H9 (cell line): ENCODE measurements at places on chromosomes 16 and 17. TPM values are rescaled to one million over a fixed set of nuclear protein-coding genes. Genes with fewer than 3 reads are reported as not detected.

DNA sequence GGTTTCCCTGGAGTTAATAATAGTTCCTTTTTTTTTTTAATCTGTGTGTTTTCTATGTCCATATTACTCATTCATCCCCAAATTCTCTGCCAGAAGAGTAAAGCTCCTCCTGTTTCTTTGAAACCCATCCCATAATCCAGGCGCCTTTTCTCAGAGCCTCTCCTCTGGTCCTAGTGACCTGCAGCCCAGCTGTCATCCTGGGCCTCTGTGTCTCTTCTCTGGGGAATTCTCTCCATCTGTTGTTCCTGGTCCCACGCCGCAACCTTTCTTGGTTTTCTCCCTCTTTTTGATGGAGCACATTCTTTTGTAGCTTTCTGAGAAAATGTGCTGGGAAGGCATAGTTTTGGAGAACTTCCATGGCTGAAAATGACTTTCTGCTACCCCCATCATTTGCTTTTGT is 10.2 kb downstream of the KATNB1 start:
- no peak overlapping the region; the same call in 2 of the 3 replicates for H3K4me3 ChIP-seq
- H3K4me1 ChIP-seq = no peaks in the 10 kb centered on the region
- 0 out of 2 replicates have a peak, but pooled peaks cover 5% of the 10 kb centered on the region for H3K36me3 ChIP-seq
- no peak for DNase-seq

GRCh38 chr17:63631626-63632025 is 9.4 kb downstream of the MAP3K3 start:
- peak overlapping the region; percentile 54; the same call in 1 of the 3 replicates for H3K4me3 ChIP-seq
- H3K36me3 ChIP-seq = peaks cover 2% of the 10 kb centered on the region; the same call in 2 of the 3 replicates
- H3K27me3 ChIP-seq = no peaks in the 10 kb centered on the region
- peaks cover 10% of the 10 kb centered on the region; the same call in 1 of the 2 replicates for H3K4me1 ChIP-seq

- peaks cover 22% of the 10 kb centered on the region for H3K36me3 ChIP-seq
- H3K4me3 ChIP-seq = no peak overlapping the region
- H3K27me3 ChIP-seq = no peaks in the 10 kb centered on the region
- no peak overlapping the region for H3K27ac ChIP-seq
- no peak for DNase-seq
These were observed 253.8 kb upstream of the PMFBP1 start for GRCh38 chr16:72425571-72426341.

DNA sequence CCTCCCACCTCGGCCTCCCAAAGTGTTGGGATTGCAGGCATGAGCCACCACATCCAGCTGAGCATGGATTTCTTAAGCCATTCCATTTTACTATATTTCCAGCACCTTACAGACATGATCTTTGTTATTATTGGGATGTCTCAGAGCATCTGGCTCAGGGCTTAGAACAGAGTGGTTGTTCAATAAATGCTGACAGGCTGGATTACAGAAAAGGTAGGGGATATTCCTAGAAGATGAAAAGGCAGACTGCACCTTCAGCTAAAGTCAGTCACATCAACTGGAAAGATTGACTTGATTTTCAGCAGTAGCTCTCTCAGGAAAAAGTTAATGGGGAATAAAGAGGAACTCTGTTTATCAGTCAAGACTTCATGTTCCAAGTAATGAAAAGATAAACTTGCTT is 360.3 kb upstream of the ERCC4 start:
- peaks cover 8% of the 10 kb centered on the region; the same call in 1 of the 2 replicates for H3K4me1 ChIP-seq
- H3K36me3 ChIP-seq = no peaks in the 10 kb centered on the region
- no peak for DNase-seq
- H3K27me3 ChIP-seq = no peaks in the 10 kb centered on the region
- H3K4me3 ChIP-seq = no peak overlapping the region

DNA sequence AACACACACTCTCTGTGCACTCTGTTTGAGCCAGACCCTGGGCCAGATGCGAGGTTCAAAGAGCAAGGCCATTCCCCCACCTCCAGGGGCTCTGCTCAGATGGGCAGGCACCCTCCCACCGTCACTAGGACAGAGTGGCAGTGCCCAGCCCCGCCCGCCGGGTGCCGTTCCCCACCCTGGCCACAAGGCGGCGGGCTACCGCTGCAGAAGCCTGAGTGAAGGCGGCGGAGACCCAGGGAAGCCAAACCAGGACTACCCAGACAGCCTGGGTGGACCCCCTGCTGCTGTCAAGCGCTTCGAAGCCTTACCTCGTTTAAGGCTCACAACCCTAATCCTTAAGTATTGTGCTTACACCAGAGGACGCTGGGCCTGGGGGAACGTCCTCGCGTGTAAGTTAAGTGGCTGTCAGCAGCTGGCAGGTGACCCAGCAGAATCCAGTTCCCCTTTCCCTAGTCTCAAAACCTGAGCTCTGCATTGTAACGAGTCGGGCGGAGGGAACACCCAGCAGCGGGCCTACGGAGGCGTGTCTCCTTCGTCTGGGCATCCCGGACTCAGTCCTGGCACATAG is 4.5 kb downstream of the ARHGAP27 start:
- H3K36me3 ChIP-seq = no peaks in the 10 kb centered on the region; the same call in 2 of the 3 replicates
- H3K27me3 ChIP-seq = peaks cover 17% of the 10 kb centered on the region; the same call in 1 of the 2 replicates
- peak; percentile 95 for DNase-seq
- H3K4me1 ChIP-seq = no peaks in the 10 kb centered on the region
- H3K4me3 ChIP-seq = no peak overlapping the region

DNA sequence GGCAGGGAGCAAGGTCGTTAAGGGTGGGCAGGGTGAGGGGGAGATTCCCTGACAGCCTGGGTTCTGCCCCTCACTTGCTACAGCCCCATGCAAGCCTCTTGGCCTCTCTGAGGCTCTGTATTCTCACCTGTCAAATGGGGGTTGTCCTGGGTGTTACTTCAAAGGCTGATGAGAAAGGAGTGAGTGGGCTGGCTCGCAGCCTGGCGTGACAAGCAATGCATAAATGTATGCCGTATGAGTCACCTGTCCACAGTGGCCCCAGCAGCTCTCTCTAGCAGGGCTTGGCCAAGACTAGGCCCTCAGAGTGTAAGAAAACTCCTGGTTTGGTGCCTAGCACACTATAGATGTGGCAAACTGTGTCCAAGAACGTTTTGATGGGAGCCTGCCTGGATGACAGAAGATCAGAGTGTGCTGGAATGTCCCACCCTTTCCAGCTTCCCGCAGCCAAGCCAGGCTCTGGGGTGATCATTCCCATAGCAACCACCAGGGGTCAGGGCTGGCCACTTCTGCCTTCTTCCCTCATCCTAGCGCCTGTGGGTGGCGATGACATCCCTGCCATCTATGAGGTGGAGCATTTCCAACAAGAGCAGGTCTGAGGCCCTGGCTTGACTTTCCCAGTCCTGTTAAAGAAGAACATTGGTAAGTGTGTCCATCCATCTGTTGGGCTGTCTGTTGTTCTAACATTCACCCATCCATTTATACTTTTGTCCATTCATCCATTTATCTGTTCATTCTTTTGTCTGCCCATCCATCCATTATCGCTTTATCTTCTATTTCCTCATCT is 37.2 kb upstream of the ADGRG1 start:
- no peak overlapping the region for H3K4me3 ChIP-seq
- peak; percentile 83 for DNase-seq
- no peaks in the 10 kb centered on the region for H3K4me1 ChIP-seq
- no peak overlapping the region for H3K27ac ChIP-seq

GRCh38 chr16:84765616-84766580 is 53.9 kb upstream of the CRISPLD2 start:
- no peaks in the 10 kb centered on the region for H3K27me3 ChIP-seq
- DNase-seq = no peak
- H3K4me3 ChIP-seq = no peak overlapping the region
- peaks cover 65% of the 10 kb centered on the region; the same call in 2 of the 3 replicates for H3K36me3 ChIP-seq

DNA sequence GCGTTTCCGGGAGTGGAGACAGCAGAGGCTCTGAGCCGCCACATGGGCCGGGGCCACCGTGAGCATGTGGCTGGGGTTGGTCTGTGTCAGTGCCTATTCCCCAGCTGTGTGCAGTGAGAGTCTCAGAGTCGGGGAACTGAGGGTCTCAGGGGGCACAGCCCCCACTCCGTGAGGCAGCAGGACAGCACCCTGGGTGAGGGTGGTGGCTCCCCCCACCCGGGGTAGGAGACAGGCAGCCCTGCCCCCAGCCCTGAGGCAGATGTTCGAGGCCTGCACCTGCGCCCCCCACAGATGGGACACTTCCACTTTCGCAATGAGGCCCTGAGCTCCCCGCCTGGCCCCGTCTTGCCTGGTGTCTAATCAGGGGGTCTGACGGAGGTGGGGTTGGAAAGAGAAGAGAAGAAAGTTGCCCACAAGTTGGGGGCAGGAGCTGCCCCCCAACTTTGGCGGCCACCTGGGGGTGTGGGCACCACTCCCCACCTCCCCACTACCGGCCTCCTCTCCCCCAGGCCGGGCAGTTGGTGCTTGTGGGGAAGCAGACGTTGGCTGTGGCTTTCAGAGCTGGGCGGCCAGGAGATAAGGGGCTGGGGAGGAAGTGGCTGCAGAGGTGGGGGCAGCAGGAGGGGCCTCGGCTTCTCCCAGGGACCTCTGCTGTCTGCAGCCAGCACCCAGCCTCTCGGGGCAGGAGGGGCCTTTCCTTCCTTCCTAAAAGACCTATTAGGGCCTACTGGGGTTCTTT is 1.8 kb upstream of the CBFA2T3 start:
- no peaks in the 10 kb centered on the region for H3K36me3 ChIP-seq
- H3K27me3 ChIP-seq = no peaks in the 10 kb centered on the region
- no peak for DNase-seq

GRCh38 chr17:80477647-80478478 is 1.5 kb upstream of the NPTX1 start:
- H3K4me1 ChIP-seq = no peaks in the 10 kb centered on the region; the same call in 1 of the 2 replicates
- peaks cover 76% of the 10 kb centered on the region for H3K27me3 ChIP-seq
- peak; percentile 80 for DNase-seq
- no peak overlapping the region for H3K4me3 ChIP-seq
- H3K27ac ChIP-seq = no peak overlapping the region

- H3K36me3 ChIP-seq = peaks cover 28% of the 10 kb centered on the region
- no peak overlapping the region for H3K4me3 ChIP-seq
- H3K27ac ChIP-seq = no peak overlapping the region
- no peak for DNase-seq
- no peaks in the 10 kb centered on the region for H3K4me1 ChIP-seq
These were observed 10.1 kb upstream of the MNT start for GRCh38 chr17:2410951-2411350.

DNA sequence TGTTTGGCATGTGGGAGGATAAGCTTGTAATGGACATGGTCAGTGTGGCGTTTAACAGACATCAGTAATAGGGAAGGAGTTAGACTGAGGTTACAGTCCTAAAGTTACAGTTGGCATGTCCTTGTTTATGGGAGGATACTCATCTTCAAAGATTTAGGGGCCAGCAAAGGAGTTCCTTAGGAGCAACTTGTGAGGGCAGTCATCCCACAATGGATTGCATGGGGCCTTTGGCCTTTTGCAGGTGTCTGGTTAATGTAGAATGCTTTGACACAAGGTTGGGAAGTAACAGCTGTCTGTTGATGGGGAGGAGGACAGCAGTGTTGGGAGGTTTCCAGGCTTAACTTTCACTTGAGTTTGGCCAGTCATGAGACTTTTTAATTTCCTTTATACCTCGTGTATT is 2.2 kb downstream of the NUBP1 start:
- H3K27ac ChIP-seq = no peak overlapping the region
- no peaks in the 10 kb centered on the region for H3K27me3 ChIP-seq
- H3K36me3 ChIP-seq = peaks cover 32% of the 10 kb centered on the region

DNA sequence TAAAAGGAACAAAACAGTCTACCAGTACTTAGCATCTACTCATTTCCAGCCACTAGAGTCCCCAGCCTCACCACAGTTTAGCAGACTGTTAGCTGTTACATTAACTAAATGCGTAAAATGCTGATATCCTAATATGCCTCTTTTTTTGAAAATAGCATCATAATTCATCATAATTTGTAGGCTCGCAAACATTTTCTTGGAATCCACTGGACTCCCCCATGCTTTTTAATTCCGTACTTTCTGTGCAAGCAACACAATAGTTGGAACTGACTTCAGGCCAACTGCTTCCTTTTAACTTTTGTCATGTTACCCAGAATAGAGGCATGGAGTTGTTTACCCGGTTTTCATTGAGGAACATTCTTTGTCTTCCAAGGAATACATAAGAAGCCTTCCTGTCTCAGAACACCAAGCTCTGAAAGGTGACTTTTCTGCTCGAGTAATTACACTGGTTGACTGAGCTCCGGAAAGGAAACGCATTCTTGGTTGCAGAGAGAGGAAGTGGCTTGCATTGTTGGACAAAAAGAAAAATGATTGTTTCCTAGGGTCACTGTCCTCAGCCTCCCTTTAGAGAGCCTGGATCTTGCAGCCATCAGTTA is 30.9 kb upstream of the SEC14L1 start:
- no peaks in the 10 kb centered on the region; the same call in 1 of the 2 replicates for H3K4me1 ChIP-seq
- no peaks in the 10 kb centered on the region for H3K27me3 ChIP-seq
- no peak overlapping the region for H3K4me3 ChIP-seq

- H3K36me3 ChIP-seq = no peaks in the 10 kb centered on the region
- no peak overlapping the region for H3K27ac ChIP-seq
- H3K4me3 ChIP-seq = no peak overlapping the region
- no peaks in the 10 kb centered on the region for H3K4me1 ChIP-seq
These were observed 20.2 kb upstream of the OR3A1 start for GRCh38 chr17:3318336-3318735.

- H3K36me3 ChIP-seq = no peaks in the 10 kb centered on the region; the same call in 2 of the 3 replicates
- no peak for DNase-seq
- H3K4me3 ChIP-seq = peak overlapping the region; percentile 68; the same call in 1 of the 3 replicates
- no peaks in the 10 kb centered on the region for H3K27me3 ChIP-seq
These were observed 491 bp downstream of the USP7 start for GRCh38 chr16:8963010-8963820.

GRCh38 chr17:67194134-67194533 is 50.9 kb downstream of the HELZ start:
- no peaks in the 10 kb centered on the region for H3K27me3 ChIP-seq
- H3K27ac ChIP-seq = no peak overlapping the region
- peaks cover 8% of the 10 kb centered on the region for H3K36me3 ChIP-seq
- H3K4me3 ChIP-seq = no peak overlapping the region

Gene PER1
- 36.5 and 37.2 TPM in 2 replicates for total RNA-seq

Gene SOCS1
- 11.0 and 11.5 TPM in 2 replicates for total RNA-seq

Gene DNAAF1
- total RNA-seq = 0.15 TPM in 1 of 2 replicates, not detected in the other

Gene OTOP2
- total RNA-seq = 0.11 TPM in 1 of 2 replicates, not detected in the other

Gene GINS3
- total RNA-seq = 16.4 and 17.2 TPM in 2 replicates

Gene IRF8
- total RNA-seq = 0.28 TPM in 1 of 2 replicates, not detected in the other

Gene JMJD6
- 26.3 and 28.9 TPM in 2 replicates for total RNA-seq

Gene KRT17
- 1.1 and 1.5 TPM in 2 replicates for total RNA-seq

Gene BOLA2
- total RNA-seq = 9.9 and 12.7 TPM in 2 replicates
